NCI-H187 (cell line): ENCODE measurements at places on chromosomes 1 and 21.
A peak's percentile ranks its signal among the peaks of the same experiment; 100 is the strongest.

DNA sequence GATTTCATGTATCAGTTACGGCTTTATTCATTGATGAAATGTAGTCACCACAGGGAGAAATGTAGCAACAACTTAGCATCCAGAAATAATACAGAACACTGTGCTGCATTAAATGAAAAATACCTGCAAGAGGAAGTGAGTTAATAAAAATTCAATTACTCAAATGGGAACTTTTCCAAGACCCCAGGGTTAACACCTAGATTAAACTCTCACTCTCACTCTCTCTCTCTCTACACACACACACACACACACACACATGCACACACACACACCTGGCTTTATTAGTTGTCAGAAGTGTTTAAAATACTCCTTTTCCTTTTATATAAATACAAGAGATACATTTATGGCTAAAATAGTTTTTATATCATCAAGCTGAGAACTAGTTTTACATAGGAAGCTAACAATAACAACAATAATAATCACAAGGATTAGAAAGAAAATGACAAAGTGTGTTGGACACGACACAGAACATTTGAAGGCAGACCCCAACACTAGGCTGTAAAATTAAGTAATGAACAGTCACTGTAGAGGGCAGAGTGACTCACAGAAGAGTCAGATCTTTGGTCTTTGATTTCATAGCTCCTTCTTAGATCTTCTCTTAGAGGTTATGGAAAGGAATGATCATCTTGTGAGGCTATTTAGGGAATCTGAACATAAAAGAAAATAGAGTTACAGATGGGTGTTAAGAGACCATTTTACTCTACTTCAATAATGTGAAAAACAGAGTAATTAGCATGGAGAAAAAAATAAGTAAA is 1266.0 kb upstream of the ADGRL2 start:
- no peak for DNase-seq

GRCh38 chr1:9909234-9910046 is 629 bp downstream of the CTNNBIP1 start:
- DNase-seq = no peak

GRCh38 chr21:44818640-44819011 is 764 bp upstream of the SUMO3 start:
- no peak for DNase-seq

DNA sequence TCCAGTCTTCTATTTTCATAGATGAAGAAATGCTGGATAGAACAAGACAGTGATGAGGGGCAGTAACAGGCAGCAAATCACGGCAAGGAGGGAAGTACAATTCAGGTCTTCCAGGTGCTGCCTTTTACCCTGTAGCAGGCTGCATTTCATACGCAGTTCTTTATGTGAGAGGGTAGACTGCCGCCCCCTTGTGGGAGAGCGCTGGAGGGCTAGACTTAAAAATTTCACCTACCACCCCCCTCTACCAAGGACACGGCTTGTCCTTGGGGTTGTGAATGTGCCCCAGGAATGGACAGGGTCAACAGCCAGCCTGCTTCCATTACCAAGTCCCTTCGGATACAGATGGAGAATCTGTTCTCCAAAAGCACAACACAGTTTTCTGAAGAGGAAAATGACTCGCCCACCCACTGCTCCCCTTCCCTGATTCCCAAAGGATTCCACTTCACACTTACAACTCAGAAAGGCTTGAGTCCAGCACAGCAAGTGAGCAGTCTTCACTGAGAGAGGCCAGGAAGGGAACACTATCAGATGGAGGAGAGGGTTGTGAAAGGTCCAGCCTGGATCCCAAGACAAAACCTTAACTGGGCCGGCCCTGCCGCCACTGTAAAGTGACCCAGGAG is 7.4 kb downstream of the WDR77 start:
- DNase-seq = no peak

DNA sequence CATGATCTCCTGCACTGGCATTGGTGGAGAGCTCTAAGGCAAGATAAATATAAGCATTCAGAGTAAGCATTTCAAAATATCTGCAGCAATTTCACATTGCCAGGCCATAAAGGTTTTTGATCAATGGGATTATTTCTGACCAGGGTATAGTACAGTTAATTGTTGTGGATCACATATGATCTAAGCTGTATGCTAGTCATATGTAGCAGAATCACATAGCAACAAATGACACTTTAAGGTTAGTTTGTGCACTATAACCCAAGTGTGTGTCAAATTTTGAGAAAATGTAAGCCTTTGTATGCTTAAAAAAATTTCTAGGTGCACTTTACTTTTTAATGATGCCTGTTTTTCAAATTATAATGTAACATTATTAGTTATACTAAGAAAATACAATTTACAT is 386.0 kb upstream of the ADAMTS5 start:
- DNase-seq = no peak

- DNase-seq = peak; percentile 22
These were observed 5.0 kb downstream of the CSRP1 start for GRCh38 chr1:201501812-201502510.

GRCh38 chr1:26053718-26054560 is 8.0 kb upstream of the SLC30A2 start:
- no peak for DNase-seq

DNA sequence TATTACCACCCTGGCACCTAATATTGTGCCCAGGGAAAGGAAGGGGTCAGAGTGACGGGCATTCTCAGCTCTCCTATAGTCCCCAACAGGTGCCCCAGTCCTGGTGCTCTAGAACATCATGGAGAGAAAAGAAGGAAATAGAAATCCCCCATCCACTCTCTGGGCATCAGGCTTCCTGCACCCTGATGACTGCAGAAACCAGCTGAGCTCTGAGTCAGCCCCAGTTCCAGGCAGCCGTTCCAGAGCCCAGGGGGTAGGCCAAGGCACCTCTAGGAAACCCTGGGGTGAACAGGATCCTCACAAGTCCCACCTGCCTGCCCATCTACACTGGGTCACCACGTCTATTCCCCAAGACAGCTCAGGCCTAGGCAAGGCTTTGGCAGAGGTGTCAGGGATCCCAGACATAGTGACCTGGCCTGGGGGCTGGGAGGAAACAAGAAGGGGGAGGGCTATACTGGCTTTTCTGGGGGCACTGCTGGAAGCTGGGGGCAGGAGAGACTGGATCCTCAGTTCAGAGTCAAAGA is 709 bp downstream of the NECTIN4 start:
- no peak for DNase-seq

- DNase-seq = no peak
These were observed 7.2 kb downstream of the TUFT1 start for GRCh38 chr1:151547119-151547899.

GRCh38 chr21:41630917-41631316 is 123.0 kb upstream of the TMPRSS2 start:
- DNase-seq = no peak
